GDM1 (cell line): ENCODE measurements at places on chromosomes 2 and 18.

DNA sequence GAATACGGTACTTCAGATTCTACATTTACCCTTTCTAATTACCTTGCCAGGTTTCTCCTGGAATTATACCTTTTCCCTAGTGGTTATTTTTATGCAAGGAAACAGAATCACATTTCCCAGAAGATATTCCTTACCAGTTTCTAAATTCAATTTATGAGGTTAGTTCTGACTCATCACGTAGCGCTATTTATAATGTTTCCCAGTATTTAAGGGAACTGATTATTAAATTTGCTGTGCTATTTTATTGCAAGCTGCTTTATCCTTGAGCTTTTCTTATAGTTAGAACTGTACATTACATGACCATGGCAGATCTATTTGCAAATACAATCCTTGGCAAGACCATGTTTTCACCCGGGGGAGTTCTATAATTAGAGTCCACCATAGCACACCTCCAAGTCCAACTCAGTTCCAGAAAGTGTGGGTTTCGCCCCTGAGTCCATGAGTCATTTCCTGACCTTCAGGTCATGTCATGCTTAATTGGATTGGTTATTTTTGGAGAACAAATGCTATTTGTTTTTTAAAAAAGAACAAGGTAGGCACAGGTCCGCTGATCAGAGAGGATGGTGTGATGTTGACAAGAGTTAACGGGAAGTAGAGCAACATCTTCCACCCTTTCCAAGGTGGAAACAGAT, 126.6 kb downstream of the ZNF532 start:
- DNase-seq, result no peak

GRCh38 chr2:207167099-207167923, 1.6 kb upstream of the KLF7 start:
- peak; percentile 40 for DNase-seq

- no peak for DNase-seq
Observed at GRCh38 chr2:239762106-239762505, 263.0 kb downstream of the NDUFA10 start.

DNA sequence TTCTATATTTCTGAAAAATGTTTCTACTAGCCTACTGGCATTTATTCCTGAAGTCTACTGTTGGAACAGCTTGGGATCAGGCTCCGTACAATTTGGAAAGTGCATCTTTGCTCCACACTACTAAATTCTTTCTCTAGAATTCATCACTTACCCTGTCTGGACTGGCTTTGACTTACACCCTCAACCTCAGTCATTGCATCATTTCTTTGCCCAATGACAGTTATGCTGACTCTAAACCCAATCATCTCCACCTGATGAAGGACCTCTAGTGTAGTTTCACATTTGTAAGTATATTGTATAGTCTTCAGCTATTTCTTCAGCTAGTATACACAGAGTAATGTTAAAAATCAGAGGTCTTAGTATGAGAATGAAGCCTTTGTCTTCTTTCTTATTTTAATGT, 359.6 kb upstream of the MC4R start:
- DNase-seq, result no peak

DNA sequence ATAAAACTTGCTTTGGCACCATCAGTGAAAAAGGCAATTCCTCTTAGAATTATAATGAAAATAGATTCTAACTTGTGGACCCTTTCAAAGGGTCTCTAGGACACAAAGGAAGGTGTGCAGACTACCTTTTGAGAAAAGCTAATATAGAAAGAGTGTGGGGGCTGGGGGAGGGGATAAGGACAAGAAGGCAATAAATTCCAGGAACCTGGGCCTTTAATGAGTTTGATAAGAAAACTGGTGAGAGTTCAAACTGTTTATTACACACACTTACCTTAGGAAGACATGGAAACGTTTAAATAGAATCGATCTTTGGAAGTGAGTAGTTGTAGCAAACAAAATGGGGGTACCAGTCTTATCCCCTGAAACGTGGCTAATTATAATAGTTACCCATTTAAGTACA, 39.6 kb upstream of the PGAP1 start:
- DNase-seq, result no peak

DNA sequence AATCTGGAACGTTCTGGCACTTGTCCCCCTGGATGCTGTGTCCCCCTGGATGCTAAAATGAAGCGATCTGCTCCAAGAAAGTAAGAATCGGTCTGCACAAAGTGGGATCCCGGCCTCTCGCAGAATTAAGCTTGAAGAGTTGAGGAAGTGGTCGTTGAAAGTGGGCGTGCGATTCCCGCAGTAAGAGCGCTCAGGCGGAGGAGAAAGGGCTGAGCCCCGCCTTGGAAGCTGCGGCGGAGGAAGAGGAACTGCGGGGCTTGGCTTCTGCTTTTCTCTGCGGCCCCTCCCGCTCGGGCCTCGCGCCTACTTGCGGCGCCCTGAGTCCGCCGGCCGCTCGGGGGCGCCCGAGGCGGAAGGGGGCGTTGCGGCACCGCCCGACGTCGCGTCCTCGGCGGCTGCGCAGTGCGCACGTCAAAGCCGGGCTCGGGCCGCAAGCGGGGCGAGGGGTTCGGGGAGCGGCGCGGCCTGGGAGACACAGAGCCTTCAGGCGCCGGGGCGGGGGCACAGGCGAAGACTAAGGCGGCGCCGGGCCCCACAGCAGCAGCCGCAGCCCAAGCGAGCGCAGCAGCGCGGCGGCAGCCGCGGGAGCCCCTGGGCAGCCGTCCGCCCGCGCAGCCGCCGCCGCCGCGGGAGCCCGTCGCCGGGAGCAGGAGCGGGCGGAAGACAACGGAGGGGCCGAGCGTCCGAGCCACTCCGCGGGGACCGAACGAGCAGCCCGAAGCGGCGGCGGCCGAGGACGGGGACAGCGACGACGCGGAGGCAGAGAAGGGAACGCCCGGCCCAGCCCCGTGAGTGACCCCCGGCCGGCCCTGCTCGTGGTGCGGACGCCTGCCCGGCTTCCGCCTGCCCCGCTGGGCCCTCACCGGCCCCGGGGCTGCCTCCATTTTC, at the start of gene CAB39:
CAB39 (plus strand) TSS at position 400 of the 888 bp plus-strand sequence. CDS start 47,160 bp downstream, outside the sequence.
- DNase-seq, result peak; percentile 96

DNA sequence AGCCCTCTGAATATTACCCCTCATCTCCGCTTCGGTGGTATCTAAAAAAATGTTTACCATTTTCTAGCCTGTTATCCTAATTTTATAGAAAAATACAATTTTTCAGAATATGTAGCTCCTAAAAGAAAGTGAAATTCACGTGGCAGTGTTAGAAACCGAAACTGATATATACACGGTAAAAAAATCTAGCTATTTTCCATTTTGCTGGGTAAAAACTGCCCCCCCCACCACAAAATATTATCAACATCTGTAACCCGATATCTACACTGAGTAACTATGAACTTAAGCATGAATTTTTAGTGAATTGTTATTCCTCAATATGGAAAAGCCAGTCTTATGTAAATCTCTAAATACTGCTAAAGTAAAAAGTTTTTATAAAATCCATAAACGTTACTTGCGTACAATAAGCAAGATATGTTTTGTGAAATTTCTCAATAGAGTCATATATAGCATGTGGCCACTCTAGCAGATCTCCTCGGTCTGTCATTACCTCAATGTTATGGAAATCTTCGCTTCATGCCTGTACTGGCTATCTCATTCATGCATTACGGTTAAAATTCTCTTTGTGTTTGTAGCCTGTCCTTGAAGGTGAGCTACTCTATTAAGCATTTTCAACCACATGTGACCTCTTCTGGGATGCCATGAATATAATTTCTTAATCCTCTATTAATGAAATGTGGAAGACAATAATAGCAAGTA, 524.2 kb downstream of the TRIB2 start:
- no peak for DNase-seq

DNA sequence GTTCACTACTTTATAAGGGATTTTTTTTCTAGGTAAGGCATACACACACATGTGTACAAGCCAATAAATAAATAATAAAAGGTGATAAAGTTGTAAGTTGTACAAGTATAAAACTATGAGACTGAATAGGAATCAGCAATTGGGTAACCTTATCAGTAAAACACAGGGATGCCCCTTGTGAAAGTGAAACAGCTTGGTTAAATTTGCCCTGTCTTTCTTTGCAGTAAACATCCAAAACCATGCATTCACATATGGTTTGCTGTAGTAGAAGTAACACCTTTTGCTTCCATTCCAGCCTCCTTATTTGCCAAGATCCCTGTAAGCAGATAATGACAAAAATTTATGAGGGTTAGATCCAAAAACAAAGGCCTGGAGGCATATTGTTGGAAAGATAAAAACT, 44.3 kb upstream of the NEUROD1 start:
- DNase-seq, result no peak

GRCh38 chr2:16682431-16683118, 16.9 kb upstream of the CYRIA start:
- no peak for DNase-seq

GRCh38 chr18:41765460-41765859, 189.6 kb upstream of the PIK3C3 start:
- DNase-seq, result no peak

- DNase-seq, result no peak
Observed at GRCh38 chr18:27349284-27349882, 164.3 kb upstream of the CHST9 start.

- no peak for DNase-seq
Observed at GRCh38 chr2:219861307-219861706, 233.9 kb downstream of the SLC4A3 start.

DNA sequence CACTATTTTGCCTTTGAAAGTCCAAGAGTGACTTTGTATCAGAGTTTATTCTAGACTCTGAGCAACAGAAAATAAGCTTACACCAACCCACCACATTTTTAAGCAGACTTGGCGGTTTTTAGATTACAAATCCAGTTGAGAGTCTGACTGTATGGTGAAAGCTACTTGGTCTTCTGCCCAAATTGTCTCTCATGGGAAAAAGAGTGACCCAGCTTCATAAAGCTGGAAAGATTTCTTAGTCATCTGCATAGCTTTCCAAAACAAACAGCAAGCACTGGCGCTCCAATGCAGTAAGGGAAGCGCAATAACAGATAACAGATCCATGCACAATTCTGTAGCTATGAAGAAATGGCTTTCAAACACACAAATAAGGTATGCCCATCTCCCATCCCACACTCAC, 7.1 kb downstream of the DSG1 start:
- DNase-seq, result no peak

- no peak for DNase-seq
Observed at GRCh38 chr2:18630101-18630500, 40.7 kb upstream of the NT5C1B start.

GRCh38 chr18:48828194-48828545, 122.6 kb downstream of the SMAD7 start:
- no peak for DNase-seq

DNA sequence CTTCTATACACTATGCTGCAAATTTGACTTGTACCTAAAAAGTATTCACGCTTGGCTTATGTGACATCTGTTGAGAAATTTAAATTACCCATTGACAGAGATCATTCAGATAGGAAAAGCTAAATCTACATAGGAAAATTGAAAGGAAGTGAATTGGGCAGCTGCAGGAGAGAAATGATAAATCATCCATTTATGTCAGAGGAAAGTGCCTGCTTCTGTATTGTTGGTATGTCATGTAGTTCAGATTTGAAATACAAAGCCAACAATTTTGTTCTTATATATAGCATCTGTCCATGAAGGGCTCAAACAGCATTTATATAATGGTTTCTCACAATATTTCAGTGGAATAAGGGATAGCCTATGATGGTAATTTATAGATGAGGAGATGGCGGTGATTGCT, 17.6 kb downstream of the LINC00305 start:
- DNase-seq, result no peak

GRCh38 chr2:203804070-203804469, 63.5 kb upstream of the CTLA4 start:
- no peak for DNase-seq

GRCh38 chr18:12637393-12637792, 20.5 kb downstream of the SPIRE1 start:
- DNase-seq, result no peak

DNA sequence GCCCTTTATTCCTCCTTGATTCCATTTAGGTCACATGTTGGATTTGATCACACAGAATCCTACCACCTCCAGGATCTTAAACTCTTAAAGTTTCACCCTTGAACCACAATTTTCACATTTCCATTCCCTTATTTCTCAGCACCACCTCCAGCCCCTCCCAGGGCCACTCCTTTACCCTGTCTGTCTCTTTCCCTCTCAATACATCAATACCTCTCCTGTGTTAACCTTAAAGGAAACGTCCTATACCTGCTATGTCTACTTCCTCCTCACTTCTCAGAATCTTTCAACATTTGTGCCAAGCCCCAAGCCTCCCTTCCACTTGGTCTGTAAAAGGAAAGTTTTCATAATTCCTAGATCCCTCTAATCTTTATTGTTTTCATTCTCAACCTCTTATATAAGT, 158.8 kb downstream of the BAZ2B start:
- DNase-seq, result no peak

GRCh38 chr2:239953418-239954061, 71.6 kb downstream of the NDUFA10 start:
- no peak for DNase-seq

GRCh38 chr2:36701918-36702317, 5.4 kb downstream of the VIT start:
- DNase-seq, result no peak

GRCh38 chr2:141207036-141207385, 923.8 kb downstream of the LRP1B start:
- no peak for DNase-seq

GRCh38 chr2:217421834-217422233, 562.0 kb upstream of the TNP1 start:
- no peak for DNase-seq

- DNase-seq, result no peak
Observed at GRCh38 chr2:117703858-117704257, 110.6 kb upstream of the DDX18 start.

DNA sequence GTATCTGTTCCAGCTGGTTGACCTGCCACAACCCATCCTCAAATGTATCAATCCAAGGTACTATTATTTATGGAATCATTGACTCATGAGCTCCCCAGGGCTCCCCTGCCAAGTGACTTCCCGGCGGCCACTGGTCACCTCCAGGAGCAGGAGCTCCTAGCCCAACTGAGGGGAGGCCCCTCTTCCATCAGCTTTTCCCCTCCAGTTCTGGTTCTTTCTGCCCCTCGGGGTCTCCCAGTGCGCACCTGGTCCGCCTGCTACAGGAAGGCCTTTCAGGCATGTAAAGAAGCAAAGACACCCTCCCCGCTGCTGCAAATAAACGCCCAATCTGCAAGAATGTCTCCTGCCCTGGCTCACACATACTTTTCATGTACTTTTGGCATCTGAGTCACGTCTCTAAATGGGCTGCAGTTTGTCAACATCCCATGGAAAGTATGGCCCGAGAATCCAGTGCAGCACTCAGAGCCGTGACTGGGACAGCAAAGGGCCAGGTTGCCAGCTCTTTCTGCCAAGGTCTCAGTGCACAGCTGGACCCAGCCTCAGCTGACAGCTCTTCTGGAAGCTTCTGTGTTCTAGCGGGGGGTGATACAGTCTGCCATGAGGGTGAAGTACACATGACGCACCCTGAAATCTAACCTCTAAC, 41.4 kb downstream of the KLHL29 start:
- DNase-seq, result no peak
